ENCODE measurements at places on chromosomes 6 and 20.

DNA sequence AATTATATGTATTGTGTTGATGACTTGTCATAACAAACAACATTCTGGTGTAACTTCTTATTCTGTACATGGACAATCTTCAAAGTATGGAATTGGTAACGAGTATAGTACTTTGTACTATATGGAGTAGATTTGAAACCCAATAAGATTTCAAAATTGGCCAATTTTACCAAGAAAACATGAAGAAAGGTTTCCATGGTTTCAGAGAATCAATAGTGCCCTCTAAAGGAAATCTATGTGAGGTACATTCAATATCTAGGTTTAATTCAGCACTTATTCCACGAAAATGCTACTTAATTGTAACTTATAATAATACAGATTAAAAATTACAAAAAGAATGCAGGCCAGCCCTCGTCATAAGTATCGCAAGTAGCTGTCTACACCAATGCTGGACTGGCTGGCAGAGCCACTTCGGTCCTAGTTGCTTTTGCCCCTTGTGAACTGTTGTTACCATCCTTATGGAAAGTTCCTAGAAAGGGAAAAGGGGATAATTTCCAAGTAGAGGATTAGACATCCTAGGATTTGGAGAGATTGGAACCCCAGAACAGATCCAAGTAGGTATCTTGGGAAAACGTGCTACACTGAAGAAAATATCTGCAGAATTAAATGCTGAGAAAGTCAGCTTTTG, 70.9 kb downstream of the LCA5 start:
- no peak for DNase-seq

DNA sequence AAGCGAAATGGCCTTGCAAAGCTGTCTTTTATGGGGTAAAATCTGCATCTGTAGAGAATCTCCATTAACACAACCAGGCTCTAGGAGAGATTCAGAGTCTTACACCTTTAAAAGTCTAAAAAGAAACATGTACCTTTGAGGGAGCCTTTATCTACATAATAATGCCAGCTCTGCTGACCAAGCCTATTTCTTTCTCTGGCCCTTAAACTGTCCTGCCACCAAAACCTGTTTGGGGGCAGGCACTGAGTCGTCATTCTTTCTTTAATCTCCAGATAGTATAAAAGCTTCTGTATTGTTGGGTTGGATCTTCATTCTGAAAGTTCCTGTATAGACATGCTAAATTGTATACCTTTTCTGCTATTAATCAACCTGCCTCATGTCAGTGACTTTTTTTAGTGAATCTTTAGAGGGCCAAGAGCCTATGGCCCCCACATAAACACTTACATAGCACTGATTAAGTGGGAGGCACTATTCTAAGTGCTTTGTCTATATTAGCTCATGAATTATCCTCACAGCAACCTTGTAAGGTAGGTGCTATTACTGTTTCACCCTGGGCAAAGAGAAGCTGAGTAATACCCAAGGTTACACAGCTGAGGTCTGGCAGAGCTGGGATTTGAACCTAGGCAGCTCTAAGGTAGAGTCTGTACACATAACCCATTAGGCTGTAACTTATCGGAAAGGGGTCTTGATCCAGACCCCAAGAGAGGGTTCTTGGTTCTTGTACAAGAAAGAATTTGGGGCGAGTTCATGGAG, 232.3 kb upstream of the DTNBP1 start:
- no peak for DNase-seq

DNA sequence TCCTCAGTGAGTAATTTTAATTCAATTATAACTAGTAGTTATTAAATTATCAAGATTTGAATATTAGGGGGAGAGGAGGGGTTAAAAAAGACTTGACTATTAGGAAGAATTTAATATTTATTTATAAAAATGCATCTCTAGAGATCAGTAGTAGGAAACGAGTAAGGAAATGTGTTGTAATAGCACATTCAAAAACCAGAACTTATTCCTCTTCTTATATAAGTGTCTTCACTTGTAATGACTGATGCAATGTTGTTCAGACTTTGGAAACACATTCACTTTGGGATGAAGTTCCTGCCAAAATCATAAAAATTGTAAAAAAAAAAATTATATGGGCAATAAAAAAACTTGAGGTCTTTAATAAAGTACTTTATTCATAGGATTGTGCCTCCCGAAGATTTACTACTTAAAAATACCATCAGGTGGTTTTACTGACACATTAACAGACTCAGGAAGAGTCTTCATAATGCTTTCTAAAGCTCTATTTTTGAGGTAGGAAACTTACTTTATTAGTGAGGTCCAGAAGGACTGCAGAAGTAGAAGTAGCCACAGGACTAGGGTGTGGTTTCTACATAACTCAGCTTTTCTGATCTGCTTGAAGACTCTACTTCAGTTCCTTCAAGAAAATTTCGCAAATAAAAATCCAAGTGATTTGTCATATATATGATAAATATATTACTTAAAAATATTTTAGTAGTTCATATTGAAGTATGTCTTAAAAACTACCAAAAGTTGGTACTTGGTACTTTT, 59.8 kb downstream of the CCDC170 start:
- DNase-seq, result no peak

DNA sequence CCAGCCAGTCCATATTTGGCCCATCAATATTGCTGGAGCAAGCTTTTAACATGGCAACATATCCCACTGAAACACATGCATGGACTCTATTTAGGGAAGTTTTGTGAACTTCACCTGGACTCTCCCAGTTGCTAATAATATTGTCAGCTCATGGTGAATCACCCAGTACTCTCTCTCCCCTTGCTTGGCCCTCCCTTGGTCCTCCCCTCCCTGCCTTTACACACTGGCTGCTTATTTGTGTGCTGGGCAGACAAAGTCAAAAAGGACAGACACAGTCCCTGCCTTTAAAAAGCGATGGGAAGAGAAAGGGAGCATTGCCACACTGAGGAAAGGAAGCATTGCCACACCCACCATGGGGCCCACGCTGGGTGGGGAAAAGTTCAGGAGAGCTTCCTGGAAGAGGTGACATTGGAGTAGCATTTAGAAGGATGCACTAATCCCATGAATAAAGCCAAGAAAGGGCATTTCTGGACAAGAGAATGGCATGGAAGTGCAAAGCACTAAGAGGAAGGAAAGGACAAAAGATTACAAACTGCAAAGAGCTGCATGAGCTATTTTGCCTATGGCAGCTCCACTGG, 143.4 kb upstream of the EXOC2 start:
- DNase-seq, result no peak

DNA sequence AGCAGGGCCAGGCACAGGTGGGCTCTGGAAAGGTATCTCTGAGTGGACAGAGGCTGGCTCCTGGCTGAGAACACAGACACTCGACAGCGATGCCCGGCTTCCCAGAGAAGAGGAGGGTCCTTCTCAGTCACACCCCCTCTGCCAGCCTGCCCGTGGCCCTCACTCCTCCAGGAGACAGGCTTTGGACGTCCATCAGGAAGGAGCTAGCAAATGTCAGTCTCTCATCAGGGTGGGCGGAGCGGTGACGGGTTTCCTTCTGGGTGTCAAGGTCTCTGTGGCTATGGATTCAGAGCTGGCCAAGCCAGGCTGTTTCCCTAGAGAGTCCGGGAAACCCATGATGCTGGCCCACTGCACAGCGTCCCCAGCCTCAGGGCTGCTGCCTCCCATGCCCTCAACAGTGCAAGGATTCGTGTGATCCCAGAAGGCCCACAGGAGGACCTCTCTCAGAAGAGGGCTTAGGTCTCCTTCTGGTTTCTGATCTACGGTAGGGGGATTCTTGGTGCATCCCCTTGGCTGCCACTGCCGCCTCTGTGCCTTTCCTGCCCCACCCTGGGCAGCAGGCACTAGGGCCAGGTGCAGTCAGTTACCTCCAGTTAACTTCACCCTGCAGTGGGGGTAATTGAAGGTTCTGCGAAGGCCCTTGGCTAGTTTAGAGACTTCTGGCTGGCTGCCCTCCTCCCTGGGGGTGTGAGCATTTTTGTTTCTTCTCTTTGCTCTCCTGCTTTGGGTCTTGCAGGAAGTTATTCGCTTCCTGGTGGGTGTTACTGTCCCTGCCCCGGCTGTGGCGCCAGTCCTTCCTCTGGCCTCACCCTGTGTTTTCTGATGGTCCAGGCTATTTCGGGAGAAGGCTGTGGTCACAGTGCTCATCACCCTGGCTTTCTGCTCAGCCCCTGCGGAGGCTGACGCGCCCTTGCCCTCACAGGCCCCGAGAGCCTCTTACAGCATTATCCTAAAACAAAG, 80.2 kb downstream of the CDH4 start:
- DNase-seq, result no peak

GRCh38 chr6:142318714-142319113, 16.9 kb downstream of the ADGRG6 start:
- DNase-seq, result no peak

Measured in stimulated activated naive B cell treated with anti-CD40 and anti-IgM and Interleukin-4, amounts not matched to agents 10 μg/mL and 1 μg/mL and 100 μg/mL, for 72 hours (primary cell).